ENCODE measurements at places on chromosomes 3 and 15. TPM values are rescaled to one million over a fixed set of nuclear protein-coding genes. Genes with fewer than 3 reads are reported as not detected.

The ASB14 gene
- total RNA-seq, result not detected

GRCh38 chr15:63250312-63250965, 27.0 kb upstream of the APH1B start:
- no peak overlapping the region for H3K27ac ChIP-seq
- DNase-seq, result no peak
- H3K36me3 ChIP-seq, result peaks cover 38% of the 10 kb centered on the region
- H3K4me1 ChIP-seq, result peaks cover 27% of the 10 kb centered on the region
- H3K4me3 ChIP-seq, result no peak overlapping the region

- no peak for DNase-seq
- H3K27me3 ChIP-seq, result peaks cover 21% of the 10 kb centered on the region
- no peak overlapping the region for H3K4me3 ChIP-seq
- no peaks in the 10 kb centered on the region for H3K36me3 ChIP-seq
These were observed 26.6 kb downstream of the CA12 start for GRCh38 chr15:63354821-63355650.

- peaks cover 4% of the 10 kb centered on the region for H3K4me1 ChIP-seq
- no peak for DNase-seq
- H3K27ac ChIP-seq, result peak overlapping the region; percentile 21
- H3K36me3 ChIP-seq, result peaks cover under 1% of the 10 kb centered on the region
These were observed 29.5 kb downstream of the RAD54L2 start for GRCh38 chr3:51568036-51568435.

GRCh38 chr3:156382458-156383346, 172.2 kb downstream of the SSR3 start:
- peak; percentile 14 for DNase-seq
- H3K4me1 ChIP-seq, result no peaks in the 10 kb centered on the region
- no peak overlapping the region for H3K27ac ChIP-seq
- H3K4me3 ChIP-seq, result no peak overlapping the region

DNA sequence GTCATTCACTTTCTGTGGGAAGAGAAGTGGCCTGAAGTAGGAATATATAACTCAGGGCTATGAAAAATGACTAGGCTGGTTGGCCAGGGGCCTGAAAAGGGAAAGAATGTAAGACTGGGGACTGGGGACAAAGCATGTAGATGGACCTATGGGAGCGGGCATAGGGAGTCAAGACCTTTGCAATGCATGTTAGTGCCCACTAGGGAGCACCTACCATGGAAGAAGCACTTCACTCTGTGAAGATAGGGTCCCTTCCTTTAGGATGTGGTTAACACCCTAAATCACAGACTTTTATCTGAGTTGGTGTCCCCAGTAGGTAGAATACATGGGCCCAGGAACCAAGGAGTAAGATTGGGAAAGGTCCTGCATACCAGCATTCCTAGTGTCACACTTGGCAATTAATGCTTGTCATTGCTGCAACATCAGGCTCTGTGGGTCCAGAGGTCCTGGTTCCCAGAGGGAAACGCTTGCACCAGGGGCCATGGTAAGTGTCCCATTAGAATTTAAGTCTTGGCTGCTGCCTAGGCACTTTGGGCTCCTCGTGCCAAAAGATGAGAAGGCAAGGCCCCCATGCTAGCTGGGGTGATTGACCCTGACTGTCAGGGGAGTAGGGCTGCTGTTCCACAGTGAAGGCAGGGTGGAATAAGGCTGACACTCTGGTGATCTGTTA, 79.6 kb downstream of the CRYGS start:
- DNase-seq, result no peak
- H3K4me3 ChIP-seq, result no peak overlapping the region
- no peak overlapping the region for H3K27ac ChIP-seq
- no peaks in the 10 kb centered on the region for H3K36me3 ChIP-seq
- H3K4me1 ChIP-seq, result peaks cover 9% of the 10 kb centered on the region
- H3K27me3 ChIP-seq, result peaks cover 8% of the 10 kb centered on the region

GRCh38 chr15:95127356-95127755, 896.0 kb downstream of the MCTP2 start:
- no peak overlapping the region for H3K27ac ChIP-seq
- H3K27me3 ChIP-seq, result peaks cover 6% of the 10 kb centered on the region
- no peak for DNase-seq
- no peaks in the 10 kb centered on the region for H3K36me3 ChIP-seq
- H3K4me3 ChIP-seq, result no peak overlapping the region

The GXYLT2 gene
- 0.23 TPM for total RNA-seq

DNA sequence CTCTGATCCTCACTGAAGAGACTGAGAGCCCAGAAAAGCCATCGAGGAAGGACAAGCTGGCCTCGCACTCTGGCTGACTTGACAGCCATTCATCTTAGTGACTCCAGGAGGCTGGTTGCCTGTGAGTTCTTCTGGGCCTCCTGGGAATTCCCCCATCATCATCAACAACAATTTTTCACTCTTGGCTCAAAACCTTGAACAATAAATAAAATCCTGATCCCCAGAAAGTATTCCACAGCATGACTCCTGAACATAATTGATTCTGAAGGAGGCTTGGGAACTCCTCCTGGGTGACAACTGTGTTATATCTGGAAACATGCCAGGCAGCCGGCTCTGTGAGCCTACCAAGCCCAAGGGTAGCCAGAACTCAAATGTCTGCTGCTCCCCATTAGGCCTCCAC, 188.6 kb downstream of the SHQ1 start:
- H3K4me3 ChIP-seq, result no peak overlapping the region
- peaks cover 23% of the 10 kb centered on the region for H3K27me3 ChIP-seq
- peaks cover 38% of the 10 kb centered on the region for H3K4me1 ChIP-seq

DNA sequence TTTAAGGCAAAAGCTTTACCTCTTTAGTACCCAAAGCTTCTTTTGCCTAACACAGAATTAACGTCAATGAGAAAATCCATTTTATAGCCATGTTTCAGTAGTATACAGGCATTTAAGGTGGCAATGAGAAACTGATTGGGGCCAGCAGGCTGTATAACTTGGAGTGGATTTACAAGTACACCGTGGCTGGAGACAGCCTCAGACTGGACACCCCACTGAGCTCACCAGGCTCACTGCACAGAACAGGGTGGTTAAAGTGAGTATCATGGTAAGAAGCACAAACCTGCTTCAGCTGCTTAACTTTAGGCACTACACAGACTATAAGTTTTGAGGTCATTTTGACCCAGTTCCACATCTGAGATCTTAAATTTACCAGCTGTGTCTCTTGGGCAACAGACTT, 8.9 kb downstream of the CPOX start:
- H3K4me3 ChIP-seq, result no peak overlapping the region
- H3K27ac ChIP-seq, result no peak overlapping the region
- DNase-seq, result no peak
- no peaks in the 10 kb centered on the region for H3K27me3 ChIP-seq
- peaks cover 2% of the 10 kb centered on the region for H3K36me3 ChIP-seq

DNA sequence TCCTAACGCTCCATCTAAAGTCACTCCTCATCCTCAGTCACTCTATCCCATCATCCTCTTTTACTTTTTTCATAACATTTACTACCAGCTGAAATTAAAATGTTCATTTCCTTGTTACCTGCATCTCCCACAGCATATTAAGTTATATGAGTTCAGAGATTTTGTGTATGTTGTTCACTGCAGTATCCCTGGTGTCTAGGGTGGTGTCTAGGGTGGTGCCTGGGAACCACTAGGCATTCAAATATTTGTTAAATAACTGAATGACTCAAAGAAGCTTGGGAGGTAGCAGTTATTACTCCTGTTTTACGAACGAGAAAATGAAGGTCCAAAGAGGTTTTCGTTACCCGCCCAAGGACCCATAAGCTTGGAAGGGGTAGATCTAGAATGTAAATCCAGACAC, 1.9 kb upstream of the C3orf49 start:
- H3K4me3 ChIP-seq, result no peak overlapping the region
- H3K27ac ChIP-seq, result no peak overlapping the region
- no peaks in the 10 kb centered on the region for H3K36me3 ChIP-seq
- H3K27me3 ChIP-seq, result no peaks in the 10 kb centered on the region
- H3K4me1 ChIP-seq, result peaks cover 5% of the 10 kb centered on the region

DNA sequence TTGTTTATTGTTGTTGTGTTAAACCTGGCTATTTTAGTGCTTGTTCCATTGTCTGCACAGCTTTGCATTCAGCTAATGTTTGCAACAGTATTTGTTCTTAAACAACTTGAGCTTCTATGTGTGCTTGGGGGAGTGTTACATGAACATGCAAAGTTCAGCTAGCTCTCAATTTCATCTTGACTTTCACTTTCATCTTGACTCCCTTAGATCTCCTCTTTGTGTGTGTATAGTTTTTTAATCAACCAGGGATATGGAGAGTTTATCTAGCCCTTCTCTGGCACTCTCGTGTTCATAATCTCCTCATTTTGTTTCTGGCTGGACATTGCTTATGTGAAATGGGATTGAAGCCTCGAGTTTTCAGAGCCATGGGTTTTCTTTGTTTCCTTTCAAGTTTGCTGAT, 212.4 kb upstream of the ZBTB20 start:
- H3K27ac ChIP-seq, result no peak overlapping the region
- H3K36me3 ChIP-seq, result no peaks in the 10 kb centered on the region
- no peak for DNase-seq
- no peak overlapping the region for H3K4me3 ChIP-seq
- peaks cover 10% of the 10 kb centered on the region for H3K4me1 ChIP-seq

DNA sequence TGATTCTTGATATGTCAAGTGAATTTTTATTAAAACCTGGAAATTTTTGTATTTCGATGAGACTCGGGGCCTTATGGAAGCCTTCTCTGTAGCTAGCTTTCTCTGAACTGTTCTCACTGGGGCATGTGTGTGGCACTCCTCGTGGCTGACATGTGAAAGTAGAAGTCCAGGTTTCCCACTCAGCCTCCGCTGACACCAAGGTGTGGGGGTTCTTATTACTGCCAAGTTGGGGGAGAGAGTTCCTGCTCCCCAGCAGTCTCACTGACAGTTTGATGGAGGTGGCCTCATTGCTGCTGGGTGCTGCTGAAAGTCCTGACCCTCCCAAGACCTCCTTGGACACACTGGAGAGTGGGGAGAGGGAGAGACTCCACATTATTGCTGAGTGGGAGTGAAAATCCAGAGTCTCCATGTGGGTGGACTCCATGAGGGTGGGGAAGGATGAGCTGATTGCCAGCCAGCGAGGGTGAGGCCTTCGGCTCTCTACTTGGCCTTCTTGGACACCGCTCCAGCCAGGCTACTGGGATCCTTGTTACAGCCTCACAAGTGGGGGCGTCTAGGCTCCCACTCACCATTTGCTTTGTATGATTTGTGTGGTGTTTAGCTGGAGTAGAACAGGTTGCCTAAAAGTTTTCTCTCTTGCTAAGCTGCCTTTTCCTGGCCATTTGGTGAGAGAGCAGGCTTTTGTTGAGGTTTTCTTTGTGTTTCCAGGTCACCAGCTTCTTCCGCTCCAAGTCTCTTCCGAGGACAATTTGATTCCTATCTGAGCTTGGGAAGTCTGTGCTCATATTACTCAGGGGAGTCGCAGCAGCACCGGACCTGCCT, 64.1 kb downstream of the LSM3 start:
- H3K27me3 ChIP-seq, result no peaks in the 10 kb centered on the region
- H3K36me3 ChIP-seq, result no peaks in the 10 kb centered on the region
- no peak overlapping the region for H3K4me3 ChIP-seq
- no peaks in the 10 kb centered on the region for H3K4me1 ChIP-seq
- no peak for DNase-seq
- H3K27ac ChIP-seq, result no peak overlapping the region

GRCh38 chr3:52399593-52399992, 45.3 kb downstream of the SEMA3G start:
- DNase-seq, result no peak
- no peak overlapping the region for H3K27ac ChIP-seq
- H3K4me1 ChIP-seq, result no peaks in the 10 kb centered on the region
- H3K4me3 ChIP-seq, result no peak overlapping the region
- no peaks in the 10 kb centered on the region for H3K36me3 ChIP-seq

The CEP152 gene
- total RNA-seq, result 33.3 TPM

The EIF1B gene
- total RNA-seq, result 89.6 TPM

DNA sequence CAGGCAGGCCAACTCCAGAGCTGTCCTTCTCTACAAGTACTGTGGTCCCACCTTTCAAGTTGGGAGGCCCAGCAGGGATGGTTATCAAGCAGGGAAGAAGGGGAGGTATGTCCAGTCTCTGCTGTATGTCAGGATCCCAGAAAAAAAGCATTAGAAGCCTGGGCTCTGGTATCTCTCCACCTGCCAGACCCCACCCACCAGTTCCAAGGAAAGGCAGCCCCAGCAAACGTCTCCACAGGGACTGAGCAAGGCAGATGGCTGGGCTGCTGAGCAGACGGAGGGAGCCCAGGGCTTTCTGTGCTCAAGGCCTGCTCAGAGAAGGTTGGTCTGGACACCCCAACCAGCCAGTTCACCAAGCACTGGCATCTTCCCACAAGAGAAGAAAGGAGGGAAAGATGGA, 287.8 kb downstream of the XXYLT1 start:
- DNase-seq, result no peak
- peaks cover 4% of the 10 kb centered on the region for H3K4me1 ChIP-seq
- peaks cover 15% of the 10 kb centered on the region for H3K27me3 ChIP-seq
- no peaks in the 10 kb centered on the region for H3K36me3 ChIP-seq

DNA sequence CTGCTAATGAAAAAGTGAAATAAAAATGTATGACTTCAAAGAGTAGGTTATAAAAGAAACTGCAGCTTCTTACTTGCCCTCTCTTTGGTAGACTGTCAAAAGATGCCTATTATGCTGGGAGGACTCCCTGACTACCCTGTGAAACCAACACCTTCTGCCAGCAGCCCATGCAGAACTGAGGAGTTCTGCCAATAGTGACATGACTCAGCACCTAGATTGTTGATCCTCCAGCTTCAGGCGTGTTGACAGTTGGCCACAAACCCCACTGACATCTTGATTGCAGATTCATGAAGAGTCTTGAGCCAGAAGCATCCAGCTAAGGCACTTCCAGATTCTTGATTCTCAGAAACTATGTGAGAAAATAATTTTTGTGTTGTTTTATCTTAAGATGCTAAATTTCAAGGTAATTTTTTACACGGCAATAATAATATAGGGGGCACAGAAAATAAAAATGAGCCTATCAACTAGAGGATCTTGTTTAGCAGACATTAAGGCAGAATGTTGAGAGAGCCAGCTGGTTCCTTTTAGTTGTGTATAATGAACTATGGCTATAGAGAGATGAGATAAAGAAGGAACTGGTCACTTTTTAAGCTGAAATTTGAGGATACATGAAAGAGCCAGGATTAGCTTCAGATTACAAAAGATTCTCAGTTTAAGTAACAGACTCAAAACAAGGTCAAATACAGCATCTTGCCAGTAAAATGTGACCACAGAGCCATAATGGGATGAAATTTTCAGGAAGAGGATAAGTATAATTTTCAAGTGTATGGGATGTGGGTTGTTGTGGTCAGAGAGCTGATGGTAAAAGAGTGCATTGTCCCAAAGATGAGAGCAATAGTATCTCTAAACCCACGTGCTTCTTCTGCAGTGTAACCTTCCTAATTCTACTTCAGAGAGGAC, 588.7 kb upstream of the CBLB start:
- peaks cover 20% of the 10 kb centered on the region for H3K4me1 ChIP-seq
- peak overlapping the region; percentile 60 for H3K4me3 ChIP-seq
- peaks cover 6% of the 10 kb centered on the region for H3K36me3 ChIP-seq
- DNase-seq, result peak; percentile 54
- H3K27ac ChIP-seq, result peak overlapping the region; percentile 72
